Kidney (tissue), 22 donors: ENCODE measurements at places on chromosomes 1 and 21.

GRCh38 chr1:33060579-33061083 lies 20.3 kb upstream of the AZIN2 start:
- DNase-seq = no peak

DNA sequence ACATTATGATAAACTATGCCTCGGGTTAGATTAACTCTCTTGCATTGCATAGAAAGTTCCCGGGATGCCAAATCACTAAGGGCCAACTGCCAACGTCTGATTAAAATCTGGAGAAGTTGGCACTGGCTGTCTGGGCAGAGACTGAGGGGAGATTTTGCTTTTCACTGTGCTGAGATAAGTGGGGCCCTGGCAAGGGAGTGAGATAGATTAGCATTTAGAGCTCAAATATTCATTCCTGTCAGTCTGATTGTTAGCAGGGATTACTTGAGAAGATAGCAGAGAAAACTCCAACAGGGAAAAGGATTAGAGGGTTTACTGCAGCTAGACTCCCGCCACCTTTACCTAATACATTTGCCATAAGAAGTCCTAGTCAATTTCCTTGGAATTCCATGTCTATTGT lies 714.1 kb upstream of the CHRM3 start:
- no peak for DNase-seq

DNA sequence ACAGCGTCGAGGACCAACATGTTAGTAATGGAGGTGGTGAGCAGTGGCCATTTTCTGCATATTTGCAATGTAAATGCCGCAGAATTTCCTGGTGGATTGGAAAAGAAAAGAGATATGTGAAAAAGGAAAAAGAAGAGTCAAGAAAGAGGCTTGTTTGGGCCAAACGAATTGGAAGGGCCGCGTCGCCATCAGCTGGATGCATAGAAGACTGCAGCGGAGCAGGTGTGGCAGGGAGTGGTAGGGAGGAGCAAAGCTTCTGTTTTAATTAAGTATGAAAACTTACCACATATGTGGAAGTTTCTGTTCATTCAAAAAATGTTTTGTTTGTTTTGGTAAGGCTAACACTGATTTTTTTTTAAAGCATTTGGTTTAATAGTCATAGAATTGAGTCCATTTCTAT lies 690.7 kb downstream of the NCAM2 start:
- no peak for DNase-seq

GRCh38 chr1:221644663-221645258 lies 97.1 kb downstream of the DUSP10 start:
- DNase-seq = no peak

DNA sequence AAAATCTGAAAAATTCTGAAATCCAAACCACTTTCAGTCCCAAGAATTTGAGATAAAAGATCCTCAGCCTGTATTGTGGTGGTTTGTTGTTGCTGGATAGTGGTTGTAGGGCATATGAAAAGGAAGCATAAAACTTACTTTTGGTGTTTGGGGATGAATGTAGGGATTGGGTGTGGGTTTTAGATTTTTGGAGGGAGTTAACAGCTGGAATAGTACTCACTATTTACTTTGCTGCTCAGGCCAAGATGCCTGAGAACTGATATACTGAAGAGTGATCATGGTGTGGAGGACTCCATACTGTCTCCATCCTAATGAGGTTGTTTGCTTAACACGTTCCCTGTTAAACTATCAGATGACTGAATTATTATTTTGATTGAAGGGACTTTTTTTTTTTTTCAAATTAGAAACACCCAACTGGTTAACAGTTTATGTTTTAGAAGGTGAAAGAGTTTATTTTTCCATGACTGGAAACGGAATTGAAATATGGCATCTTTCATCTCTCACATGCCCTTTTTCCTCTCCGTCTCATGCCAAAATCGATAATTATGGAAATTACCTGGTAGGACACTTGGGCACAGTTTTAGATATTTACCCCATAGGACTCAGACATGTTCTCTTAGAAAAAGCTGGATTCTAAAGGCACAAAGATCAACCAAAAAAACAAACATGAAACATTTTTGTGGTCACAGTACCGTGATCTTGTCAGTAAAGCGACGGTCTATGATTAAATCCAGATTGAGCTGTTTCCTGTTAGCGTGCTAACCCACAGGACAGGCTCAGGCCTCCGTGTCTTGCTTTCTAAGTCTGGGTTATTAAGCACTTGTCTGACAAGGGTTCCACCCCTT lies 37.3 kb downstream of the RGL1 start:
- peak; percentile 35 for DNase-seq
